ENCODE measurements at places on chromosomes 11 and 22.

DNA sequence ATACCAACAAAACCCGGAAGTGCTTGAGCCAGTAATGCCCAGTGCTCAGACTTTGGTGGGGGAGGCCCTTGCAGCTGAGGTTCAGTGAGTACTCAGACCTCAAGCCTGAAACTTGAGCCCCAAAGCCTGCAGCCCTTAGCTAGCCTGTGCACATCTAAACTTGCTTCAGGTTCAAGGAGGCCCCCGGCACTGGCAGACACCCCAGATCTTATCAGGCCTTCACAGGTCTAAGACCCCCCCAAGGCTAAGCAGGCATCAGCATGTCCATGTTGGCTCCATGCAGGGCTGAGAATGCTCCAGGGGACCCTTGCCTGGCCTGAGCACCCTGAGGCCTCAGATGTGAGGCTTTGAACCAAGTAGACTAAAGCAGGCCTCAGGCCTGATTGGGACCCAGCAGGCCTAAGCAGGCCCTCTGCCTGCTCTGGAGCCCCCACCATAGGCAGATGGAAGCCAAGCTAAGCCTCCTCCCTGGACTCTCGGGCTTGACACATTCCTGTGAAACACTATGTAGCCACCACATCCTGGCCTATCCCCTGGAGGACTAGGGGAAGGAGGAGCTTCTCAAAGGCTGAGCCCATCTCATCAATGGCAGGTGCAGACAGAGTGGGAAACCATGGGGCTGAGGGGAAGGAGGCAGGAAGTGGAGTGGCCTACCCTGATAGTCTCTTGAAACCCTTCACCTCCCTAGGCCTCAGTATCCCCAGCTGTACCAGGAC, 1.2 kb upstream of the CASTOR1 start:
- no peak for DNase-seq

DNA sequence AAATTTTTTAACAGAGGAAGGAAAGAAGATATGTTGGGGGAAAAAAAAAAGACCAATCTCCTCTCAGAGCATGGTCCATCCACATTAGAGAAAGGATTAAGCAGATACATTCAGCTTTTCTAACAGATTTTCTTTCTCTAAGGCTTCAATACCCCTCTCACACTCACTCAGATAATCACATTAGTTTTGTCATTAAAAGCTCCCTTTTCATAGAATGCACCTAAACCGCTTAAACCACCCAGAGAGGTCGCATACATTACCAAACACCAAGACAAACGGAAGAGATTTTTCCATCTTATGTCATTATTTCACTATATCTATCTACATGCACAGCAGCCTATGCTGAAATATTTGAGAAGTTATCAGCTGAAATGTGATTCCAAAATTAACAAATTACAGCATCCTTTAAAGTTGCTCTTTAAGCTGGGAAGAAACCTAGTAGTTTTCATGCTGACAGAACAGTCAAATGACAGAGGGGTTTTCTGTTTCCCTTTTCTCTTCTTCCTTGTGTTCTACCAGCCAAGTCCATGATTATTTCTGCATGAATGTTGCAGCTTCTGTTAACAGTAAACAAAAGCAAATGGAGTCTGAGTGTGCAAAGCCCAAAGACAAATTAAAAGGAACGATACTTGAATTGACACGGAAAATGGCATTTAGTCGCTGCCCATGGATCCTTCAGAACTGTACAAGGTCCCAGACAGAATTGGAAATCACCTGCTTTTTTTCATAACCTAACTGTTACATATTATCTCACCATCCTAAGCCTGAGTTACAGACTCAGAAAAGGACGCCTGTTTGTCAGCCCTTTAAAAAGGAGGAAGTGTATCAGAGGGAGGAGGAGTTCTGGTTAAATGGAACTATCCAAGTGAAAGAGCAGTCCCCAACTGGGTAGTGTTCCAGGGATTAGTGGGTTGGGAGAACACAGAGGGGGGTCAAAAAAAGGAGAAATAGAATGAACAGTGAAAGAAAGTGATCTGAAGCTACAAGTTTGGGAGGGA, 54.6 kb downstream of the PRCP start:
- no peak for DNase-seq

GRCh38 chr11:86449993-86450629, 75.4 kb downstream of the CCDC81 start:
- DNase-seq = no peak

GRCh38 chr11:76706667-76707066, 36.1 kb upstream of the LRRC32 start:
- no peak for DNase-seq

GRCh38 chr11:47355283-47356128, 3.0 kb upstream of the MYBPC3 start:
- no peak for DNase-seq

DNA sequence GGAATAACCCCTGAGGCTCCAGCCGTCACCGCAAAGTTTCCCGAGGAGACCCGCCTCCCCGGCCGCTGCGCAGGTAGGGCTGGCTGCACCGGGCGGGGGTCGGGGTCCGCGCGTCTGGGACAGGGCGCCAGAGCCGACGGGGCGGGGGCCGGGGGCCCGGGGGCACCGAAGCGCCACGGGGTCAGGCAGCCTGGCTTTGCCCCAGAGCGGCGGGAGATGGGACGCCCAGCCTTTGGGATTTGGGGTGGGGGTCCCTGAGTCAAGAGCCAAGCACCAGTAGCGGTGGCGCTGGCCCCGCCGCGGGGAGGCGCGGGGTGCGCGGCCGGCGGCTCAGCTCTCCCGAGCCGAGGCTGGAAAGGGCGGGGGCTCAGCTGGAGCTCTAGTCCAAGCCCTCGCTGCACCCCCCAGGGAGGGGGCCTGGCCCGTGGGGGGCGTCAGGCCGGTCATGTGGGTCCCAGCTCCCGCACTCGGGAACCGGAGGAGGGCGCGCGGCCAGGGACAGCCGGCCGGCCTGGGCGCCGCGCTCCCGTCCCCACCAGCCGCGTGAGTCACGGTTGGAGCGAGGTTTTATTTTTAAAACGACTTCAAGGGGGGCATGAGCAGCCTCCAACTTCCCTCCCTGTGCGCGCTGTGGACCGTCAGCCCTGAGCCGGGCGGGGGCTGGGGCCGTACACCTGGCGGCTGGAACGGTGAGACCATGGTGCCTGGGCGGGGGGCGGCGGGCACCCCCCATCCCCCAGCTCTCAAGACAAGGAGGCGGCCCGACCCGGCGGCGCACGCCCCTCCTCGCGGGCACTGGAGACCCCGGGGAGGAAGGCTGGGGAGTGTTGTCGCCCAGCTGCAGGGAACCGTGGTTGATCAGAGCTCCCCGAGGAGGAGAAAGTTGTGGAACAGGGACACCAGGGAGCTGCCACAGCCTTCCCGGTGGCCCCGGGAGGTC, 626 bp downstream of the FLRT1 start:
- DNase-seq = no peak

DNA sequence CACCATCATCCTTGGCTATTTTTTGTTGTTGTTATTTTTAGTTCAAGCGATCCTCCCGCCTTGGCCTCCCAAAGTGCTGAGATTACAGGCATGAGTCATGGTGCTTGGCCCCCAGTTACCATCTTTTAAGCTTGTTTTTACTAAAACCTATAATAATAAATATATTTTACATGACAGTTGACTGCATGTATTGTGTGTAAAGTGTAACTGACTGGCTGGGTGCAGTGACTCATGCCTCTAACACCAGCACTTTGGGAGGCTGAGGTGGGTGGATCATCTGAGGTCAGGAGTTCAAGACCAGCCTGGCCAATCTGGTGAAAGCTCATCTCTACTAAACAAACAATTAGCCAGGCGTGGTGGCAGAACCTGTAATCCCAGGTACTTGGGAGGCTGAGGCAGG, 386.2 kb downstream of the TENM4 start:
- no peak for DNase-seq

DNA sequence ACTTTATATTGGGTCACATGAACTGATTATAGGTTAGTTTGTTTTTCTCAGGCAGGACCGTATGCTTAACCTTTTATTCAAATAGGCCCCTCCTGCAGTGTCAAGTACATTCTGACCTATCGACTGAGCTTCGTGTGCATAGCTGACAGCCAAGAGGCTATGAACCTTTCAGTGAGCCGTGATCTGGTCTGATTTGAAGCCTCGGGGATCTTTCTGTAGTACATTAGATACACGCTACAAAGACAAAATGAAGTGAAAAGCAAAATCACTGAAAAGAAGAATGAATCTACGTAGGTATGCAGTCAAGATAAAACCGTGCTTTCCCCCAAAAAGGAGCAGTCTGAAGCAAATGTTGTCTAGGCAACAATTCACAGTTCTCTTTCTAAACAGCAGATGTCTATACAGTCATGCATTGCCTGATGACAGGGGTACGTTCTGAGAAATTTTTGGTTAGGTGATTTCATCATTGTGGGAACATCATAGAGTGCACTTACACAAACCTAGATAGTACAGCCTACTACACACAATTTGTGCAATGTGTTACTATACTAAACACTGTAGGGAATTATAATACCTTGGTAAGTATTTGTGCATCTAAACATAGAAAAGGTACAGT, 18.1 kb downstream of the JHY start:
- DNase-seq = no peak

DNA sequence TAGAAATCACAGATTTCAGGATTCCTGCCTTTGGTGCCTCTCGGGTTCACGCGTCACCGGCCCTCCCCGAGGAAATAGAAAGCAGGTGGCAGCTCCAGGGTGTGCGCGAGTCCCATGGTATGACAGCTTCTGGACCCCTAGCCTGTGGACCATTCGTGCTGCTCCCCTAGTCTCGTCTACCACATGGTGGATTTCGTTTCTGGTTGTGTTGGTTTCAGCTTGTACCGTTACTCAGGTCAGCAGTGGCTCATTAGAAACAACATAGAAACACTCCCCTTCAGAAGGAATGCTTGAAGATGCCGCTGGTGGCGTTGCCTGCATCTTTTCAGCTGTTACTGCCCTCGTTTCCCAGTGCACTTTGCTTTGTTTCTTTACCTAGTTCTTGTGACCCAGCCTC, 700 bp downstream of the TTC17 start:
- DNase-seq = no peak

- peak; percentile 46 for DNase-seq
Measured at GRCh38 chr11:57514538-57515331, 767 bp downstream of the SLC43A1 start.

DNA sequence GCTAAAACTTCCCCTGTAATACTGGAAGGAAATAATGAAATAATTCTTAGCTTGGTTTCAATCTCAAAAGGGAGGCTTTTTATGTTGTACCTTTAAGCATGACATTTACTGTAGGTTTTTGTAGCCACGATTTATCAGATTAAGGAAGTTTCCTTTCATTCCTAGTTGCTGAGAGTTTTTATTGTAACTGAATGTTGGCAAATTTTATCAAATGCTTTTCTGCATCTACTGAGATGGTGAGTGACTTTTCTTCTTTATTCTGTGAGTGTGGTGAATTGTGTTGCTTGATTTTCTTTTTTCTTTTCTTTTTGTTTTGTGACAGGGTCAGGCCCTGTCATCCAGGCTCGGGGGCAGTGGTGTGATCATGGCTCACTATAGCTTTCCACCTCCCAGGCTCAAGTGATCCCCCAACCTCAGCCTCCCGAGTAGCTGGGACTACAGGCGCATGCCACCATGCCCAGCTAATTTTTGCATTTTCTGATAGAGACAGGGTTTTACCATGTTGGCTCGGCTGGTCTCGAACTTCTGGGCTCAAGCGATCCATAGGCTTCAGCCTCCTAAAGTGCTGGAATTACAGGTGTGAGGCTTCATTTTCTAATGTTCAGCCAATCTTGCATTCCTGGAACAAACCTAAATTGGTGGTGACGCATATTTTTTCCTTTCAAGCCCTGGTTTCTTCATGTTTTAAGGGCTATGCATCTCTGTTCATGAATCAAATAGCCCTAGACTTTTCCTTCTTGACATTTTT, 26.2 kb downstream of the SUSD2 start:
- DNase-seq = peak; percentile 33

DNA sequence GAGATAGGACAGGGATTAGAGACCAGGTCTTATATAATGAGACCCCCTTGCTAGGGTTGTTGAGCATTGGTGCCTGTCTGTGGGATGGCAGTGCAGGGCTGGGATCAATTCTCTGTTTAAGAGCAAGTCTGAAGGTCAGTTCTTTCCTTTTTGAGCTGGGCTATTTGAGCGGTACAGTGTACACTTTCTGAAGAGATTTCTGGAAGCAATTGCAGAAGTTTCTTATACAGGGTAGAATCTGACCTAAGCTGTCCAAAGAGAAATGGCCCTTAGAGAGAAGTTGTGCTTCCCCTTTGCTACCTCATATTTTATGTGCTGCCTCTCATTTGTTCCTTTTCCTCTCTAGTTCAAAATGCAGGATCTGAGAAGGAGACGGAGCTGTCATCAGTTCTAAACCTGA, 35.8 kb downstream of the CSTPP1 start:
- DNase-seq = no peak

GRCh38 chr22:36156515-36157419, 3.8 kb downstream of the APOL3 start:
- DNase-seq = no peak

- DNase-seq = no peak
Measured at GRCh38 chr11:133753150-133753549, 92.2 kb downstream of the SPATA19 start.

- DNase-seq = no peak
Measured at GRCh38 chr22:21823740-21824444, 43.6 kb downstream of the MAPK1 start.

GRCh38 chr22:29834046-29834445, 4.0 kb downstream of the ASCC2 start:
- no peak for DNase-seq

DNA sequence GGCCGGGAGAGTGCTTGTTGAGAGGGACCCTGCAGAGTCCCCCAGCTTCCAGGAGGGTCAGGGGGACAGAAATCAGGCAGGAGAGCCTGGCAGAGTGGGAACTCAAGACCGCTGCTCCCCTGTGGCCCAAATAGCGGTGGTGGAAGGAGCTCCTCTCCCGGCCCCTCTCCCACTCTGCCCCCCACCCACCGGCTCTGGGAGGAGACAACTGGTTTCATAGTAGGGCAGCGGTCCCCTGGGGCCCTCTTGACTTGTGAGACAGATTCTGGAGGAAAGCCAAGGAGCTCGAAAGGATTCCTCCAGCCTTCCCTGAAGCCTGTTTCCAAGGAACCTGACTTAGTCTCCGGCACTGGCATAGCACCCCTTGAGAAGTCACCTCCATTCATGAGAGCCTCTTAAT, 10.1 kb downstream of the PKNOX2 start:
- no peak for DNase-seq

- no peak for DNase-seq
Measured at GRCh38 chr11:46181387-46181786, 60.1 kb upstream of the PHF21A start.

DNA sequence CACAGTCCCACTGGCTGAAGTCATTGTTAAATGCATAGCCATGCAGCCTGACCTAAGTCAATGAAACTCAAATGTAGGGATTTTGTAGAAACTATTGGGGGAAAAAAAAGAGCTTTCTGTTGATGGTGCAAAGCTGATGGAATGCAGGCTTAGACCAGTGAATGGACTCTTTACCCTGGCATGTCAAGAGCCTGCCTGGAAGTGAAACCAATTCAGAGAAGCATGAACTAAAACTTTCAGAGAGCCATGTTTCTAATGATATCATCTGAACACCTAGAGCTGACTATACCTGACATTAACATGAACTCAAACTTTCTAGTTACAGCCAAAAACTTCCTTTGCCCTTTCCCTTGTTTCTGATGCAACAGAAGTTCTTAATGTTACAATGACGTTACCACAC, 89.0 kb downstream of the APIP start:
- DNase-seq = no peak

GRCh38 chr11:34036456-34036855, 15.1 kb upstream of the CAPRIN1 start:
- no peak for DNase-seq

GRCh38 chr22:27116312-27117086, 459.1 kb downstream of the MIAT start:
- no peak for DNase-seq

- no peak for DNase-seq
Measured at GRCh38 chr11:126546694-126547093, 191.2 kb downstream of the ST3GAL4 start.

GRCh38 chr11:107996006-107996776, 12.5 kb upstream of the CUL5 start:
- no peak for DNase-seq

All from GF-D8 (cell line).